ENCODE measurements at places on chromosomes 4 and X.

DNA sequence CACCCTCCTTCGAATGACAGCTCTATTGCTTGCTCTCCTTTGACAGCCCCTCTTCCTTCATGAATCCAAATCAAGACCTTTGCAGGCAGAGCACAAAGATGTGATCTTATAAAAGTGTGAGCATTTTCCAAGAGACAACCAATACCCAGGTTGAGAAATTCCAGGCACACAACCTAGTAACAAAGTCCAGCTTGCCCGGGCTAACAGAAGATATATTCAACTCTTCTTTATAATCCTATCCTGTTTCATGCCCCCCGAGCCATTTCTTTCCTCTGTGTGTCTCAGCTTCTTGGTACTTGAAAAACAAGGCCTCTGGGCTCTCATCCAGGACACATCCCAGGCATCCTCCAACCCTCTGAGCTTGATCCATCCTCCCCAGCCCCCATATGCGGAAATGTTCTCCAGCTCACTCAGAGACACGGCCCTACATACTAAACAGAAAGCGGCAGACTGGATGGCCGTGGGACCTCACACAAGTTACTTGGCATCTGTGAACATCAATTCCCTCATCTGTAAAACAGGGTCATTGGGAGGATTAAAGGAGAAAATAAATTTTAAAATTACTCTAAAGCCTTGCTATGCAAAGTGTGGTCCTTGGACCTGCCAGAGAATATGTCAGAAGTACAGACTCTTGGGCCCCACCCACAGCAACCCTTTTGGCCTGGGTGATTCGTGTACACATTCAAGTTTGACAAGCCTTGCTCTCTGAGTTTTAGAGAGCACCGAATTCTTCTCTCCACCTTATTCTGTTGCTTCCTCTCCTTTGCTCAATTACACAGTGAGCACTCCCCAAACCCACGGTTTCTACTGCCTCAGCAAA lies 627.0 kb downstream of the BCOR start:
- no peak for DNase-seq

DNA sequence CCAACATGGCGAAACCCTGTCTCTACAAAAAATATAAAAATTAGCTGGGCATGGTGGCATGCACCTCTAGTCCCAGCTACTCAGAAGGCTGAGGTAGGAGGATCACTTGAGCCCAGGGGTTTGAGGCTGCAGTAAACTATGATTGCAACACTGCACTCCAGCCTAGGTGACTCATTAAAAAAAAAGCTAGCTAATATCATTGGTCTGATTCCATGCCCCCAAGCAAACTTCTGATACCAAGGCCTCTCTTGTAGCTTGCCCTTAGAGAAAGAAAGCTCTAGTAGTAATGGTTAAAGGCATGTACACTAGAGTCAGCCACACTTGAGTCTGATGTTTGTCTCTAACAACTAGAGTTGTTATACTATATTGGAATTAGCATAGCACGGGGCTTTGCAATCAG lies 32.6 kb upstream of the PHF8 start:
- peak; percentile 47 for DNase-seq

DNA sequence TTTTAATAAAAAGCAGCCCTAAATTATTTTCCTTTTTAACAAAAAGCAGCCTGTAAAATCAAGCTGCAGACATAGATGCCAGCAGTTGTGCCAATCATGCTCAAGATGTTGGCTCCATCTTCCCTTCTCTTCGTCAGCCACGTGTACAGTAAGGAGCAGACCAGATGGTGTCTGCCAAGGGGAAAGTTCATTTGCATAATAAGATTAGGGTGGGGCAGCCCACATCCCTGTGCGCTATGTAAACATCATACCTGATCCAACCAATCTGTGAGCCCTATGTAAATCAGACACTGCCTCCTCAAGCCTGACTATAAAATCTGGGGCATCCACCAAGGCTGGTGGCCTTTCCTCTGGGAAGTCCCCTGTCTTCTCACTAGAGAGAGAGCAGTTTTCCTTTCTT lies 23.1 kb upstream of the C1GALT1C1 start:
- peak; percentile 17 for DNase-seq

- DNase-seq, result no peak
Measured at GRCh38 chr4:153483432-153484418, 17.6 kb downstream of the TMEM131L start.

GRCh38 chr4:110621839-110622751 lies 782 bp downstream of the PITX2 start:
- DNase-seq, result no peak

DNA sequence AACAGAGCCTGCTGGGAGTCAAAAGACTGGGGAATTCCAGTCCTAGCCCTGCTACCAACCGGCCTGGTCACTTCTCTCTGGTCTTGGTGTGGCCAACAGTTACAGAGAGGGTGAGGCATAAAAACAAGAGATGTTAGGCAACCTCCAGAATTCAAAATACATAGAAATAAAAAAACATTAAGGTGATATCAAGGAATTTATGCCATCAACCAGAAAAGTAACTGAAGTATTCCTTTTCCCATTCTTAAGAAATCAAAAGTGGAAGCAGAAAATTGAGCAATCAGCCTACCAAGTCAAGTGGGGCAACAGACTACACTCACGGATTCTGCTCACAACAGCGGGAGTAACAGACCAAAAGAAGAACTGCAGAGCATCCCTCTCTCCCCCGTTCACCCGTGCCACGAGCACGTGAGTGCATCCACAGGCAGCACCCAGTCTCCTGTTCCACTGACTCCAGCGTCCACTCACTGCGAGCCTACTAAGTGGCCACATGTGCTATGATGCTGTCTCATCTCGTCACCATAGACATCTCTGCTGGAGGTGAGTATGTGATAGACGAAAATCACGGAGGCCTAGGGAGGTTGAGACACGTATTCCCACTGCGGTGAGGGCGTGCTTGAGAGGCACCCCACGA lies 29.3 kb downstream of the AFAP1 start:
- no peak for DNase-seq

DNA sequence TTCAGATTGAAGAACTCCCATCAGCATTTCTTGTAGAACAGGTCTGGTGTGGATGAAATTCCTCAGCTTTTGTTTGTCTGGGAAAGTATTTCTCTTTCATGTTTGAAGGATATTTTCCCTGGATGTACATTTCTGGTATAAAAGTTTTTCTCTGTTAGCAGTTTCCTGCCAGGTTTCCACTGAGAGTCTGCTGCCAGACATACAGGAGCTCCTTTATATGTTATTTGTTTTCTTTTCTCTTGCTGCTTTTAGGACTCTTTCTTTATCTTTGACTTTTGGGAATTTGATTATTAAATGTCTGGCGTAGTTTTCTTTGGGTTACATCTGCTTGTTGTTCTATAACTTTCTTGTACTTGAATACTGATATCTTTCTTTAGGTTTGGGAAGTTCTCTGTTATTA lies 486.5 kb downstream of the ARAP2 start:
- no peak for DNase-seq

DNA sequence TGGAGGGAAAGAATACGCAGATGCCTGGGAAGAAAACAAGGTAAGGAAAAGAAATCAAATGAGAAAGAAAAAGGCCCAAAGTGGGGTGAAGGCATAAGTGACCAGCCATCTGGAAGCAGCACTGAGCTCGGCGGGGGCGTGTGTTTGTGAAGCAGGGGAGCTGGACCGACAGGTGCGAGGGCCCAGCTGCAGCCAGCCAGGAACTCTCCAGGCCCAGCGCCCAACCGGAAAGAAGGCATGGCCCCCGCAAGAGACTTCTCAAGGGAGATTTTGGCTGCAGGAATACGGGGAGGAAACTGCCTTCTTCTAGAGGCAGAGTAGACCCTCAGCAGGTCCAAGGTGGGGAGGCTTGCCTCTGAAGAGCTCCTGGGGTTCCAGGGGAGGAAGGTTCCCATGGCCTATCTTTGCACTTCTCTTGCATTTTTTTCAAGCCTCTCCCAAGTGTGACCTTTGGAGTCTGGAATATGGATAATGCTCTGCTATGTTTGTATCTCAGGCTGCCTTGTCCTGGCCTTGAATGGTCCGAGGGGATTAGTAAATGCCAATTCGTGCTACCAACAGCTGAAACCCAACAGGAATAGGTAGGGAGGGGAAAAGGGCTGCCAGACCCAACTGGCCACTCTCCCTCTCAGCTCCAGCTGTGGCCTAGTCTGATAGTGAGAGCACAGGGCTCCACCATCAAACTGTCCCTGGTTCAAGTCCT lies 10.8 kb upstream of the CITED1 start:
- DNase-seq, result no peak

DNA sequence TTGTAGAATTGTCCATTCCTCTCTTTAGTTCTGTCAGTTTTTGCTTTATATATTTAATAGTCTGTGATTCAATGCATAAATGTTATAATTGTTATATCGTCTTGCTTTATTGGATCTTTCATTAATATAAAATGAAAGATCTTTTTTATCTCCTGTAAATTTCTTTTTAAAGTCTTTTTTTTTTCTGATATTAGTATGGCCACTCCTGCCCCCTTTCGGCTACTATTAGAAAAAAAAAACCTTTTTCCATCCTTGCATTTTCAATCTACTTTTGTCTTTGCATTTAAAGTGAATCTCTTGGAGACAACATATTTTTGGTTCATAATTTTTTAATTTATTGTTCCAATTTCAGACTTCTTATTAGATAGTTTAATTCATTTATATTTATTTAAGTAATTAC lies 677.4 kb upstream of the NDST4 start:
- no peak for DNase-seq

- no peak for DNase-seq
Measured at GRCh38 chrX:38930474-38930873, 129.2 kb downstream of the MID1IP1 start.

DNA sequence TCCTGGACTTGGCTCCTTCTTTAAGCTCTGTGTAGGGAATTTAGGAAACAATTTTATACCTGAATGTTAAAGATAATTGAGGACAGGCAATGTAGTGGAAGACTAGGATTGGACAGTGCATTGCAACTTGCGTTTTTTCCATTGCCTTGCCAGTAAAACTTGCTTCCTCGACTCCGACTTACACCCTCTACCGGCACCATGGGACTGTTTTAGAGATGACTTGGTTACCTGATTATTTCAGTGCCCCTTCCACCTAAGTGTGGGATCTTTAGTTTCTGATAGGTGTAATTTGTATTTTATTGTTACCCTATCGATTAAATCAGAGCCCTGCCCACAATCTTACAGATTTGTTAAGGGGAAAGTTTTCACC lies 1.2 kb downstream of the PRPS1 start:
- peak; percentile 6 for DNase-seq

DNA sequence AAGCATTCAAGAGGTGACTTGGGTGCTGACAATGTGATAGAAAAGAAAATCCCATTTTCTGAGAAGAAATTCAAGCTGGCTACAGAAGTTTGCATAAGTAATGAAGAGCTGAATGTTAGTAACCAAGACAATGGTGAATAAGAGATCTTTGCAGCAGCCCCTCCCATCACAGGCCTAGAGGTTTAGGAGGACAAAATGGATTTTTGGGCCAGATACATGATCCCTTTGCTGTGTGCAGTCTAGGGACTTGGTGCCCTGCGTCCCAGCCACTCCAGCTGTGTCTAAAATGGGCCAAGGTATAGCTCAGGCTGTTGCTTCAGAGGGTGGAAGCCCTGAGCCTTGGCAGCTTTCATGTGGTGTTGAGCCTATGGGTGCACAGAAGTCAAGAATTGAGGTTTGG lies 107.0 kb upstream of the EPHA5 start:
- no peak for DNase-seq

DNA sequence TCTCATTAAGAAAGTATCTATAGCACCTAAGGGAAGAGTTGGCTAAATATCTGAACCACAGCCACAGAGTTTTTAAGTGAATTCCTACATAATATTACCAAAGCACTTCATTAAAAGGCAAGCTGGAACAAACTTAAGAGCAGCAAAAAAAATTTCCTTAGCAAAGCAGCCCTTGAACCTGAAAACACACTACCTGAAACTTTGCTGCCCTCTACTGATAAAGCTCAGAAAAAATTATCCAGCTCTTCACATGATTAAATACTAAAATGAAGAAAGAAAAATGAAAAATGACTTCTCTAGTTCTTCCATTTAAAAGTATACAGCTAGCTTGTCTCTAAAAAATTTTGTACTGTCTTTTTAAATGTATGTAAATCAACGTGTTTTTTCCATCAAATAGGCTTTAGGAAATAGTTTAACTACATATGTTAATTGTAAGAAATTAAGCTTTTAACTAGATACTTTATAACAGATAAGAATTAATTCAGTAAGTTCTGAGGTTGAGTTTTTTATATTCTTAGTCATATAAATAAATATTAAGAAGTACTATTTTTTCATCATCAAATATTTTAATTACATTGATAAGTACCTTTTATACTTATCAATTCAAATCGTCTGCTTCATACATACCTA lies 156.1 kb downstream of the STPG2 start:
- no peak for DNase-seq

DNA sequence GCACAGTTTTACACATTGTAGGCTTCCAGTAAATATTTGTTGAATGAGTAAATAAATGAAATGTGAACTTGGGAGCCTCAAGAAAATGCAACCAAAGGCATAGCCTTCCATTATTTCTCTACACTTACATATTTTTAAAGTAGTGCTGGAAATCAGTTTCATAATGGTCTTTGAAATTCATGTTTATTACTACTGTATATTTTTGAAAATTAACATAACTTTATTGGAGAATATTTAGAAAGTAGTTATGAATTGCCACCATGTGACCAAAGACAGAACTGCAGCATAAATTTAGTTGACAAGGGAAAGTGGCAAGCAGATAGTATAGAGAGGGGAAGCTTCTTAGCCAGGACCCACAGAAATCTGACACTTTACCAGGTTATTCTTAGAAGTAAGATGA lies 6.4 kb downstream of the TCEAL8 start:
- DNase-seq, result no peak

GRCh38 chr4:146709956-146710355 lies 71.3 kb downstream of the POU4F2 start:
- DNase-seq, result no peak

DNA sequence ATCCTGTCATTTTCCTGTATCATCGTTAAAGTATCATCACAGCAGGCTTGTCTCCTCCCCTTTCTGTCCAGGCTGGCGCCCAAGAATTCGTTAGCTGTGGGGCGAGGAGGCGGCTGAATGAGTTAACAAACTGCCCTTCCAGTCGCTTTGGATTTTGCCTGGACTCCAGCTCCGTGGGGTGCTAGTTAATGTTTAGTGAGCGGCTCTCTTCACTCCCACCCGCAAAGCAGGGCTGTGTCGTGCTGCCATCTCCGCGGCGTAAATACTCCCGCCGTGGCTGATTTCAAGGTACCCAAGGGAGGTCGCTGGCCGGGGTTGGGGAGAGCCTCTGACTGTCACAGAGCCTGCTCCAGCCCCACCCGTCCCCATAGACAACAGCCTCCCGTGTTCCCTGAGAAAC lies 44.9 kb upstream of the SPRY1 start:
- DNase-seq, result no peak

GRCh38 chr4:152394791-152395190 lies 141.1 kb downstream of the FBXW7 start:
- DNase-seq, result no peak
